ENCODE measurements at places on chromosomes 4 and X.

DNA sequence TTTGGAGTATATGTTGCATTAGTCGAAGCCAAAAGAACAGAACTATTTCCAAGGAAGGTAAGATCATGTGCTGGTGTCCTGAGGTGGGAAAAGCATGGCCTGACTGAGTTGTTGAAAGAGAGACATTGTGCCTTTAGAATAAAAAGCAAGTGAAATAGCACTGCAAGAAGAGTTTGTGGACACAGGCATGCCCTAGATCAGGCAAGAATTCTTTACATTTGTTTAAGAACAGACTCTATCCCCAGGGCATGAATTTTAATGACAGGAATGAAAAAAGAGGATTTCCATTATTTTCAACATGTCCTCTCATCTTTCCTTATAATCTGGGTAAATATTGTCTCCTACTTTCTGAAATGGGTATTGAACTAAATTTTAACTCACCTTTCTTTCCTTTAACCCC, 516.2 kb upstream of the GALNT7 start:
- DNase-seq: no peak

DNA sequence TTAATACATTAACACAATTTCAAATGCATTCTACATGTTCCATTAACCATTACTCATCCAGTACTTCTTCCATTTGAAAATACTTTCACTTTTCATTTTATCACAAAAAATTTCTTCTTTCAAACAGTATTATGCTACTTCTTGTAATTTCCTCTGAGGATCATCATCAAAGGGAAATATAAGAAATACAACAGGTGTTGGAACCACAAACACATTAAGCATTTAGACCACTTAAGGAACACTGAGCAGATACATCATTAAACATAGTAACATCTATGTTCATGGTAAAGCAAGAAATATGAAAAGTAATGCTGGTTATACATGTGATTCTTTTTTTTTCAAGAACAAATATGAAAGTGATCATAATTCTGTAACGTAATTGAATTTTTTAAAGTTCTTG, 2207.0 kb downstream of the ARAP2 start:
- no peak for DNase-seq

DNA sequence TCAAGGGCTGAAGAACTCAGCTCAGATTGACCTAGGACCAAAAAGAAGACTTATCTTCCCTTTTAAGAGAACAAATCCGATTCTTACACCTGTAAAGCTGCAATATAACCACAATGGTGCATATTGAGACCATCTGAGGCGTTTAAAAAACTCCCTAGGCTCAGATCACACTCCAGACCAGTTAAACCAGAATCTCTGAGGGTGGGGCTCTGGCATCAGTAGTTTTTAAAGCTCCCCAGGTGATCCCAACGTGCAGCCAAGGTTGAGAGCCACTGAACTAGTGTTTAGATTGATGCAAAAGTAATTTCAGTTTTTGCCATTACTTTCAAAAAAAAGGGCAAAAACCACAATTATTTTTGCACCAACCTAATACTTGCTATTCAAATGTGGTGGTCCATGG, 73.9 kb upstream of the GPM6B start:
- DNase-seq: no peak

GRCh38 chr4:1094336-1094690, 19.1 kb downstream of the RNF212 start:
- no peak for DNase-seq

GRCh38 chrX:142251202-142251601, 46.1 kb upstream of the MAGEC2 start:
- DNase-seq: no peak

GRCh38 chrX:14573161-14573560, 43.8 kb downstream of the GLRA2 start:
- DNase-seq: no peak

- no peak for DNase-seq
Measured at GRCh38 chr4:3296651-3297050, 3.8 kb downstream of the RGS12 start.

DNA sequence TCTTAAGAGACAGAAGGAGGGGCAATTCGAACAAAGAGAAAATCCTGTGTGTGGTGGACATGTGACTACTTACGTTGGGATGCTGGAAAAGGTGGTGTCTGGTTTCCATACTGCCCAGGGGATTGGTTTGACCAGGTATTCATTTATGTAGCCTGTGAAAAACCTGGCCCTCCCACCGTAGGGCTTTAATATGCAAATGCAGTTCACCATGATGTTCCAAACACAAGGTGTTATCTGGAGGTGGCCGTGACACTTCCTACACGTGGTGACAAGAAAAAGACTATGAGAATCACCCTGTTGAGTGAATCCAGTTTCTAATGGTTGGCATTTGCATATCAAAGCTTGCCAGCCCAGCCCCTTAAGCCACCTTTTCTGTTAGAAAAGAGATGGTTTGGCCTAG, 27.9 kb downstream of the UGT2B4 start:
- no peak for DNase-seq

- no peak for DNase-seq
Measured at GRCh38 chr4:25368315-25368714, 8.7 kb upstream of the ANAPC4 start.

- DNase-seq: no peak
Measured at GRCh38 chr4:25347473-25347872, 29.6 kb upstream of the ANAPC4 start.

DNA sequence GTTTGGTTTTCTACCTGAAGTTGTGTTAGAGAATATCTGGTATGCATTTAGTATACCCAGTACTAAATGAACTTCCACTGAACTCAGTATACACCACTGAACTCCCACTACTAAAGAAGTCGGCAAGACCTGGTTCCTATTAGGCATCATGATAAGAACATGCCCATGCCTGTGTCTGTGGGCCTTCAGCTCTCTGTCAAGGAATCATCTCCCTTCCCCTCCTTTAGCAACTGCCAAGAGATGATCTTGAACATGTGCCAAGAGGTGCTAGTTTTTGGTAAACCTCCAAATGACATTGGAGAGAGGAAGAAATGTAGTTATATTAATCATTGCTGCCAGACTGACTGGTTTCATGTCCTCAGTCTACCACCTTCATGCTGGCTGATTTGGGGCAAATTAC, 113.2 kb downstream of the ATP10D start:
- DNase-seq: no peak

DNA sequence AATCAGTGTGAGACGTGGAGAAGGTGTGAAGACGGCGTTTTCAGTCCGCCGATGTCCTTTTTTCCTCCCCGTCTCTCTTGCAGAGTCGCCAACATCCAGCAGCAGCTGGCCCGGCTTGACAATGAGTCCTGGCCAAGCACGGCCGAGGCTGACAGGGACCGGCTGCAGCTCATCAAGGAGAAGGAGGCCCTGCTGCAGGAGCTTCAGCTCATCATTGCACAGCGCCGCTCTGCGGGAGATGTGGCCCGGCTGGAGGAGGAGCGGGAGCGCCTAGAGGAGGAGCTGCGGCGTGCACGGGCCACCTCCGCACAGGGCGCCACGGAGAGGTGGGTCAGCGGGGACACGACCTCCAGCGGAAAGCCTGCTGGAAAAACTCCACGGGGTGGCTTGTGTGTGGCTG, 47.1 kb upstream of the CLCN4 start:
- no peak for DNase-seq

DNA sequence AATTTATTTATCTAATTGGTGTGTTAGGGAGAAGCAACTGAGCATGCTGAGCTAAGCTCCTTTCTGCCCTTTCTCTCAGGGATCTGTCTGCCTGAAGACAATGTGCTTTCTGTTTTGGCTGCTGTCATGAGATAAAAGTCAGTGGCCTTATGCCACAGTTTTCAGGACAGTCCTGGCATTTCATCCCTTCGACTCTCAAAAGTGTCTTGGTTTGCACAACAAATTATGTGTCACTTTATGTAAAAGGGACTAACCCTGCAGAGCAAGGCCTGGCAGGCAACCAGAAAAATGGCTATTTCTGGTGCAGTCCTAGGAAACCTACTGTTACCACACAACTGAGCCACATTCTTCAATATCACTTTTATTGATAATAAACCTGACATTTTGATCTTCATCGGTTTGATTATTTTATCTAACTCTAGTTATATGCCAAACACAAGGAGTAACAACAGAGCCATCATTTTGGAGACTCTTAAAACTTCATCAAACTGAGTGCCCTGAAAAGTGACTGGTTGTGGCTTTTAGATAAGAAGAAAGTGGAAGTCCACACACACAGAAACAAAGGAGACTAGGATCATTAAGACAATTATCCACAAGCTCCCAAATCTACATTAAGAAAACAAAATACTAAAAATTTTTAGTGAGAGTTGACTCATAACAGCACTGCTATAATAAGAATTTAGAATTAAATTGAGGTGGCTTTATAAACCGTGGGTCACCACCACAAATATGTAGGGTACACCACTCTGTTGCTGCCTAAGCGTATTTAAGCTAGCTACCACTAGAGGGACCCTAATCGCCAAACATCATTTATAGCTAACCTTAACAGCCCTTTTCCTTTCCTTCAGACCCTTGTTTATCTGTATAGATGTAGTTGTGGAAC, 95.9 kb upstream of the PTPN13 start:
- DNase-seq: peak; percentile 71

GRCh38 chr4:16225167-16225862, 956 bp downstream of the TAPT1 start:
- DNase-seq: peak; percentile 54

- DNase-seq: no peak
Measured at GRCh38 chr4:25128671-25129070, 31.6 kb downstream of the SEPSECS start.

- peak; percentile 21 for DNase-seq
Measured at GRCh38 chr4:165288639-165289422, 38.6 kb upstream of the MSMO1 start.

GRCh38 chr4:40307627-40308497, 27.3 kb upstream of the CHRNA9 start:
- no peak for DNase-seq

DNA sequence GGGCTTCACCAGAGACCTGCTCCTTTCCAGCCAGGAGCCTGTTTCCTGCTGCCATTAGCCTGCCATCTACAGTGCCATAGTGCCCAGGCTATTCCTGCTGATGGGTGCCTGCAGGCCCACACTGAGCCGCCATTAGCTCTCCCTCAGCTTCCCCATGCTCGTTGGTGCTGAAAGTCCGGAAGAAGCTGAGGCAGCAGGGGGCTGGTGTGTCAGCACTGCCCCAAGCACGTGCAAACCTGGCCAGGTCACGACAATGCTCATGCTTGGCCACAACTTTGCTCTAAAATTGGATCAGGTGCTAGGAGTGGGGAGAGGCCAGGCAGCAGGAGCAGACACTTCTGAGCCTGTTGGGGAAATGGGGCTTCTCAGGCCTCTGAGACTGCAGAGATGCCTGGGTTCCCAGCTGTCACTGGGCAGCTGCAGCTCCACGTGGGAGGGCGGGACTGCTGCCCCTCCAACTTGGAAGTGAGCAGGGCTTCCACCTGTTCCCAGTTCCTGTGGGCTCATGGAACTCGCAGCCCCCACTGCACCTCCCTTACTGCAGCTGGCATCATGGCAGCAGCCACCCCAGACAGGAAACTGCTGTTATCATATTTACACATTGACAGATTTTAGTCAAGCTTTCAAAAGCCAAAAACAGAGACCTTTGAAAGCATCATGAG, 913.9 kb downstream of the FSTL5 start:
- DNase-seq: no peak

DNA sequence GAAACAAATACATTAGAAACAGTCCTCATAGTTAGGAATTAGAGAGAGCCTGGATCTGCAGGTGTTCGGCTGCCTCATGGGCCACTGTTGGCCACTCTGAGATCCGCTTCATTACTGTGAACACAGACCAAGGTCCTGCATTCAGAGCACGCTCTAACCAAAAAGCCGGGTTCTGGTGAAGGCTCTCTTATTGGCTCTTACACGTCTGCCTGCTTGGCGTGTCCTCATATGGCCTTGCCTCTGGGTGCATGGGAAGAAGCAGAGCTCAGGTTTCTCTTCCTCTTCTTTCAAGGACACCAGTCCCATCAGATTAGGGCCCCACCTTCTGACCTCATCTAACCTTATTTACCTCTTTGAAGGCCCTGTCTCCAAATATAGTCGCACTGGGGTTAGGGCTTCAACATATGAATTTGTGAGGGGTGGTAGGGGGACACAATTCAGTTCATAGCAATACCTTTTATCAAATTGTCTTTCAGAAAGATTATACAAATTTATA, 37.1 kb upstream of the ELF2 start:
- peak; percentile 51 for DNase-seq

GRCh38 chr4:81445196-81445595, 26.5 kb downstream of the RASGEF1B start:
- no peak for DNase-seq

- peak; percentile 72 for DNase-seq
Measured at GRCh38 chr4:74623041-74623440, 171.3 kb downstream of the BTC start.

DNA sequence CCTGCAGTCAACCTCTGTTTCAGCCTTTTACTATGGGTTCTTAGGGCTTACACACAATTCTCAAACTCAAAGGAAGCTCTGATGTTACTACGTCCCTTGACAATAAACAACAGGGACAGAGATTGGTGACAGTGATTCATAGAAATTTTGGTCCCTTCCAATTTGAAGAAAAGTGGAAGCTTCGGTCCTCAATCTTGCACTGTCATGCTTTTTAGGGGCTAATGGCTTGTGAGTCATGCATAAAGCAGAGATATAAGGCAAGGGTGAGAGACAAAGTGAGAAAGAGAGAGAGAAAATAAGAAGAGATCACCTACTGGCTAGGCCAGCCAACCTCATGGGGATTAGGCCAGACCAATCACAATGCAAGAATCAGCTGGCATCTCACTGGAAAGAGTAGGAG, 63.2 kb upstream of the STARD8 start:
- no peak for DNase-seq

GRCh38 chrX:57445832-57446231, 146.0 kb upstream of the ZXDB start:
- no peak for DNase-seq

Measured in AML-193 (cell line).